ENCODE measurements at places on chromosomes 11 and 22.

DNA sequence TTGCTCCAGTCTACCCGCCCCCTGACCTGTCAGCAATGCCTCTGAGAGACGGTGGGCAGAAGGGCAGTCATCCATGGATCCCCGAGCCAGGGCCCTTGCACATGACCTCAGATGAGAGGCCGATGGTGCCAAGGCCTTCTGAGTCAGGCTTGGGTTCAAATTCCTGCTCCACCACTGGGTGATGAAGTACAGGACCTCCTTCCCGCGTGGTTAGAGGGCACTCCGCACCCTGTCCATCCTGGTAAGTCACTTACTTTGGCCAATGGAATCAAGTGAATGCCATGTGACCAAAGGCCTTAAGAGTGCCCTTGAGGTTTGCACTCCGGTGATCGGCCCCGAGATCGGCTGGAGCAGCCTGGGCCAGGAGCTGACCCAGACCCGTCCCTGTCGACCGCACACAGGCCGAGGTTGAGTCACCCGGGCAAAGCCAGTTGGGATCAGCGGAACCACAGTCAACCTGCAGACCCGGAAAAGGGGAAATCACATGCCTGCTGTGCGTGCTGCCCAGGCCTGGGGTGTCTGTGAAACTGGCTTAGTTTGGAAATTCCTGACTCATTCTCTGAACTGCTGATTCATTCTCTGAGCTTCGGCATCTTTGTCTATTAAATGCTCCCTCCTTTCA lies 48.9 kb downstream of the RTL6 start:
- DNase-seq = no peak

DNA sequence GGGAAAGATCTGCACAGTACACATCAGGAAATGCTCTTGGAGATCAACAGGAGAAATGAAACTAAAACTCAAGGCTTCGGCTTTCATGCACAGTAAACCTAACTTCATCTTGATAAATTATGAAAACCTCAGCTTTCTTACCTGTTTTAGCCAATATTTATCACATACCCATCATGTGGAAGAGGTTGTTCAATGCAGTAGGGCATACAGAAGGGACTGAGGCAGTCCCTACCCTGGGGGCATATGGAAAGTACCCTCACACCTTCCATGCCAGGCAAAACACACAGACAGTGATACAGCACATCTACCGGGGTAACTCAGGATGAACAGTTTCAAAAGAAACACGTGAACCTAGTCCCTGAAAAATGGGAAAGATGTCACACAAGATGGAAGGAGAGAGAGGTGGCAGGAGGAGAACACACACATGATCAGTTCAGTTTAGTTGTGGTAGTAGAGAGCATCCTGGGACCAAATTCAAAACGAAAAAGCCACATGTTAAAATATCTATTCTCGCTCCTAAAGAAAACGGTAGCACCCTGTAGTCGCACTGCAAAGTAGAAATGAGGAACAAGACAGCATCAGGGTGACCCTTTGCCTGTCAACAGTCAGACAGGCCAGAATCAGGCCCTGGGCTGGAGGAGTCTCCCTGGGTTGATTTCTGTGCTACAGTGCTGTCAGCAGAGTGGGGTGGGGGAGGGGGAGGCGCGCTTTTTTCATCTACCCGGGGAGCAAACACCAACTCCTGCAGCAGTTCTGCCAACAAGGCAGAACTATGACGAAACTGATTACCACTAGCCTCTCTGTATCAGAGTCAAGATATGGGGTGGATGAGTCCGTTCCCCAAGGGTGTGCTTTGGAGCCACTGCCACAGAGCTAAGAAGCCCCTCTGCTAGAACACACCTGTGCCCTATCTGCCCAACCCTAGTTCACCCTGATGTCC lies 1.3 kb downstream of the HIRA start:
- no peak for DNase-seq

DNA sequence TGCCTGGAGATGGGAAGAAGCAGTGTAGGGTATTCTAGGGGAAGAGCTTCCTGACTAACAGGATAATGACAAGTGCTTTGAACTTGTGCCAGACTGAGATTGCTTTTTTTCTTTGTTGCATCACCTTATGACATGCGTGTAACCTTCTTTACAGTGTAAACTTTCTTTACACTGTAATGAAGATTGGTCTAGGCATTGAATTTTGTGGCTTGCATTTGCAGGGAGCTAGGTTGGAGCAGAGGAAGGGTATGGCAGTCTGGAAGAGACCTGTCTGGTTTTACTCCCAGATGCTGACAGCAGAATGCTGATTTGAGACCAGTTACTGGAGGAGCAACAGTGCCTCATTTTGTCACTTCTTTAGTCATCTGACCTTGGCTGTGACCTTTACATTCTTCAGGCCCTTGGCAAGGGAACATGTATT lies 5.6 kb downstream of the DDB2 start:
- DNase-seq = no peak

DNA sequence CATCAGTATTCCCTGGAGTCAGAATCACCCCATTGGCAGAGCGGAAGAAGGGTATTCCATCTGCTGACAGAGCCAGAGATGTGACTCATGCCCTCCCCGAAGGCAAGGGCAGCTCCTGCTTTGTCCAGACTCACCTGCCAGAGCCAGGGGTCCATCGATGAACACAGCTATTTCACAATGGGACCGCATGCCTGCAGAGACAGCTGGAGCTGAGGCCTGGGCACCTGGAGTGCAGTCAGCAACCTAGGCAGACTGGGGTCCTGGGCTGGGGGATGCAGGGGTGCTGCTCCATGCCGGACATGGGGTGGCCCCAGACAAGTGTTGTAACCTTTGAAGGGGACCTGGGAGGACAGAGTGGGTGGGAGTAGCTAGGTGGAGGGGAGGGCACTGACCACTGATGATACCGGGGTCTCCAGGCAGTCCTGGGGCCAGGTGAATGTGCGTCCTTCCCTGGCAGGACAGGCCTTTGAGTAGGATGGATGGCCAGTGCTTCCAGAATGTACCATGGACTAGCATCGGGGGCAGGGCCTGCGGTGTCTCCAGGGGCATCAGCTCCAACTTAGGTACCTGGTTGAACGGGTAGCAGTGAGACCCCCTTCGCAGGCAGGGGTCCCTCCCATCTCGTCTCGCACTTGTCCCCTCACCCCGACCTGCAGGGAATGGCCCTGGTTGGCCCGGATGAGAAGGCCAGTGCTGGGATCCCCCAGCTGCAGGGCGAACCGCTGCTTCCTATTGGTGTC lies 1.7 kb downstream of the TRPT1 start:
- DNase-seq = no peak
